ENCODE measurements at places on chromosomes 11 and 22.
A peak's percentile ranks its signal among the peaks of the same experiment; 100 is the strongest.

- no peak for DNase-seq
Observed at GRCh38 chr11:125662689-125663088, 18.0 kb downstream of the ACRV1 start.

DNA sequence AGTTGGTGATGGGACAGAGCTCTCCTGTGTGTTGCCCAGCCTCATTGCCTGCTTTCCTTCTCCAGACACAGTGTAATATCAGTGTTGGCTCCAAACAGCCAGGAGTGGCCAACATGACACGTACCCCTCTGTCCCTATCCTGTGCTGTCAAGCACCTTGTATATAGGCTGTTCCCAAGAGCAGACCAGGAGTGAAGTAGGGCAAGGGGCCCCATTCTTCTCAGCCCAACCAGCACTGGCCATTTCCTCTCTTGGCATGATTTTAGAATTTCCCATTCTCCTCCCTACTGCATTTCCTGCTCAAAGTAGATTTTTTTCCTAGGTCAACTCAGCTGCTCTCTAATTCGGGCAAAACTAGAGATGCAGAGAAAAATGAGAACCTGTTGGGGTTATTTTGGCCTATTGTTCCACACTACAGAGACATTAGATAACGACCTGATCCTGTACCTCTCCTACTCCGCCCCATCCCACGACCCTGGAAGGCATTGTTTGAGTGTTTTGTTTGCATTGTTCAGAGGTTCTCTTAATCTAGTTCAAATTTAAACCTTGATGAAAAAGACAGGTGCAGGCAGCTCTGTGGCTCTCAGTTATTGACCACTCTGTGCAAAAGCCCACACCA is 95.6 kb downstream of the RASSF10 start:
- DNase-seq = no peak

GRCh38 chr11:65497141-65498041 is 1.5 kb upstream of the MALAT1 start:
- peak; percentile 96 for DNase-seq

DNA sequence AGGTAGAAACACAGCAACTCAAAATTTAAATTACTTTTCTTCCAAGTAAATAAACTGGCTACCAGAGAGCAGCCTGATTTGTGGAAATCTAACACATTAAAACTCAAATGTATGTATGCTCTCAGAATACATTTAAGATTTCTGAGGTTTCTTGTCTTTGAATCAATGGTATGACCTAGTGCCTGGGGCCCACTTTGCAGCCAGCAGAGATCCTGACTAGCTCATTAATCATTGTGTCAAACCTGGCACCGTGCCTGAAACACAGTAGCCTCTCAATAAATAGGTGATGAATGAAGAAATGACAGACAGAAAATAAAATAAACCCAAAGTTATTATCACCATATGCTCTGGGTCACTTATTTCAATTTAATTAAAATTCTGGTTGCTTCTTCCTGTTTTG is 176.2 kb upstream of the FAT3 start:
- no peak for DNase-seq

DNA sequence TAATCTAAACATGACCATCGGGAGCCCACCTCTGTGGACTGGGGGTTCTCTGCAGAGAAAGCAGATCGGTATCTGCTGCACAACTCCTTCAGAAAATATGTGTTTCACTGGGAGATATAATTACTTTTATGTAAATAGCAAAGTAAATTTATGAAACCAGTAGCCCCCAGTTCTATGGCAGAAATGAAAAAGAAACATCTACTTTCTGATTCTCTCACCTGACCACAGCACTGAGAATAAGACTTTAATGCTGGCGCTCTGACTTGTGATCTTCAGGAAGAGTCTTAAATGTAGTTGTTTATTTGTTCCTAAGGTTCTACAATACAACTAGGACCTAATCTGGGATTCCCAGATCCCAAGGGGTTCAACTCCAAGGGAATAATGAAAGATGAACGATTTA is 518.0 kb downstream of the DLG2 start:
- DNase-seq = no peak

- no peak for DNase-seq
Observed at GRCh38 chr11:57424137-57424791, 2.7 kb downstream of the SLC43A3 start.

All from stimulated activated CD8-positive, alpha-beta memory T cell treated with anti-CD3 and anti-CD28 coated beads, Interleukin-12 subunit alpha, Interleukin-12 subunit beta, amount 100 ng/mL, for 1 hour (primary cell).